ENCODE measurements at places on chromosomes 11 and 22.
A peak's percentile ranks its signal among the peaks of the same experiment; 100 is the strongest.

- DNase-seq, result peak; percentile 97
Measured at GRCh38 chr11:118194835-118195627, 18.6 kb upstream of the SCN2B start.

DNA sequence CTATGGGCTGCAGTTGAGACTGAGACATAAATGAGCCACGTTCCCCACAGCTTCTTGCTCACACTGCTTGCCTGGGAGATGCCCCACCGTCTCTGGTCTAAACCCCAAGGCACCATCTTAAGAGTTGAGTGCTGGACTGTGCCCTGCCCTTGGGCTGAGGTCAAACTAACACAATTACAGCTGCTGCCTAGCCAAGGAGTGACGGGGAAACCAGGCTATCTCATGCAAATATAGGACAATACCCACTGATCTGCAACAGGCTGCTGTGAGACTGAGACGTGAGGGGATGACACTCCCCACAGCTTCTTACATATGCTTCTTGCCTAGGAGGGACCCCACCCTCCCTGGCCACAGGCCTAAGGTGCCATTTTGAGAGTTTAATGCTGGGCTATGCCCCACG lies 7.8 kb upstream of the MS4A8 start:
- DNase-seq, result no peak

DNA sequence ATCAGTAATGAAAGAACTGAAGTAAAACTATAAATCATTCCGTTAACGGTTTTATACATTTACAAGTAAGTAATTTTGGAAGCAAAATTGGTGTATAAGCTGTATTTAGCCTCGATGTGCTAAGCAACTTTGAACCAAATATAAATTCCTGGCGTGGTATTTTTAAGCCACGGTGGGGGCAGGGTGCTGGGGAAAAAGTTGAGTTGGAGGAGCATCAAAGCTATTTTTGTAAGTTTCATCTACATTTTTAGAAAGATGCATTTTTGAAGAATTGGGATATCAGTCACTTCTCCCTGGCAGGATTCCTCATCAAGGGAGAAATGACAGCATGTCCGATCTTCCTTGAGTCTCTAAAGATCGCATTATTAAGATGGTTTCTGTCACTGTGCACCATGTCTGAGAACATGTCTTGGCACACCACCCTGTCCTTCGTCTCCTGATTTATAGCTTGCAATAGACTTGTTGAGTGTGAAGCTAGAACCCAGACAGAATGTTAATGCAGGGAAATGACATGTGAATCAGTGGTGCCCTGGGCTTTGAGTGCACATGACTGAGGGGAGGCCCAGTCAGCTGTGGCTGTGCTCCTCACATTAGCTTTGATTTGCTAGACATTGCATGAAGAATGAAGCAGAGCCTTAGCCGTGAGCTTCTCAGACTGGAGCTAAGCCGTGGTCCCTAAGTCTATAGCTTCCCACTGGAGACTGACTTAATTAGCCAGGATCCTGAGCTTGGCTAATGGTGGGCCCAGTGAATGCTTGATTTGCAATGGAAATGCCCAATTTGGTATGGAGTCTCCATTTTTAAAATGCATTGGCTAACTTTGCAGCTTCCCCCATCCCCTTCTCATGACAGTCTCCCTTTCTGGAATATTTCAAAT lies 127.0 kb downstream of the COMMD9 start:
- no peak for DNase-seq

- peak; percentile 62 for DNase-seq
Measured at GRCh38 chr11:64227405-64227956, 1.4 kb downstream of the NUDT22 start.

GRCh38 chr11:44535191-44535980 lies 30.1 kb upstream of the CD82 start:
- no peak for DNase-seq

DNA sequence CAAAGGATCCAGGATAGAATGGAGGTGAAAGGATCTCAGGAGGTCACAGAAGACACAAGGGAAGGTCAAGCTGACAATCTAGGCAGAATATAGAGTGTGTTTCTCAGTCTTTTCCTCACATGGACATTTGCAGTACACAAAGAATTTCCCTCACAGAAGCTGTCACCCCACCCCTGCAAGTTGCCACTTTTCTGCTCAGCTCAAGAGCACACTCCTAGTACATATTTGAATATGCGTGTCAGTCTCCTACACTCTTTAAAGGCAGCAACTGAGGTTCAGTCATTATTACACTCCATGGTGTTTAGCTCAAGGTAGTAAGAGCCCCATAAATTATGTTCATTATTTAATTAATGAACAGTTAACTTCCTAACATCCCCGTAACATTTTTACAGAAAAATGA lies 59.1 kb downstream of the ETS1 start:
- no peak for DNase-seq

DNA sequence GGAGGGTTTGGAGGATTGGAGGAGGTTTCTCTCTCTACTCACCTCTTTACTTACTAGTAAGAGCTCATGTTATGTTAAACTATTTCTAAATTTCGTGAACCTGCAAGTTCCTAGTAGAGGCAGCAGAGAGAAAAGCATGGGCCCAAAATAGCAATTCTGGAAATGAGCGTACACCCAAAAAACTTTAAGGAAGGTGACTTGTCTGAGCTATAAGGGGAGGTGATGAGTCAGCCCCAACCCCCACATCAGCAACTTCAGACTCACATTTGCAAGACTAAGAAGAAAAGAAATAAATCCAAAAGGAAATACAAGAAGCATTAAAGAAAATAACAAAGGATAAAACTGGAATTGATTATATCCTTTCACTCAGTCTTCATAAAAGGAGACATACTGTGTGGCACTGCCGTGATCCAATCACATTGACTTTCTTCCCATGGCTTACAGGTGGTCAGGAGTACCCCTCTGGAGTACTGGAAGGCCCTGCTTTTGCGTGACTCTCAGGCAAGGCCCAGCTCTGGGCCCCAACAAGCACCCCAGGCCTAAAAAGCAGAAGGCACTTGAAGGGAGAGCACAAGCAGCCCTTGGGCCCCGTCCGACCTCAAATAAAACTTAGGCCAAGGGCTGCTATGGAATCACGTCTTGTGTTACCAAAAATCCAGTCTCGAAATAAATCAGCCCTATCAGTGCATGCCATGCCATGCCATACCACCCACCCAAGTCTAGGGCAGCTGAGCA lies 14.3 kb downstream of the PACSIN2 start:
- peak; percentile 61 for DNase-seq

DNA sequence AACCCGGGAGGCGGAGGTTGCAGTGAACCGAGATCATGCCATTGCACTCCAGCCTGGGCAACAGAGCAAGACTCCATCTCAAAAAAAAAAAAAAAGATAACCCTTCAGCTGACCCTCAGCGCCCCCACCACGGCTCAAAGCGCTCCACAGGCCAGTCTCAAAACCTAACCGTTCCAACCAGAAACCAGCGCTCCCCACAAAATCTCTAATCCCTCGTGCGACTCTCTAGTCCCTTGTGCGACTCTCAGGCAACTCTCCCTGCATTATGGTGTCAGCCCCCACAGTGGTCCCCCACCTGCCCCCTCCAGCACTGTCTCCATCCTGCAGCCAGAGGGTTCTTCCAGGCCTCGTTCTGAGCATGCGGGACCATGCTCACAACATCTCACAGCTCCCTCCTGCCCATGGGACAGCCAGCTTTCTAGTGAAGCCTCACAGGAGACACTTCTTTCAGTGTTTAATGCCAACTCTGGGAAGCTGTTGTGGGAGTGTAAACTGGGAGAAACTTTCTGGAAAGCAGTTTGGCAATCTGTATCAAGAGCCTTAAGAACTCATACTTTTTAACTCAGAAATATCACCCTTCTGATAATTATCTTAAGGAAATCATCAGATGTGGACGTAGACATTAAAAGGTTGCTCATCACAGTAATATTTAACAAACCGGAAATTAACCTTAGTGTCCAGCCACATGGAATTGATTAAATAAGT lies 4.2 kb upstream of the RASGRP2 start:
- DNase-seq, result peak; percentile 55

DNA sequence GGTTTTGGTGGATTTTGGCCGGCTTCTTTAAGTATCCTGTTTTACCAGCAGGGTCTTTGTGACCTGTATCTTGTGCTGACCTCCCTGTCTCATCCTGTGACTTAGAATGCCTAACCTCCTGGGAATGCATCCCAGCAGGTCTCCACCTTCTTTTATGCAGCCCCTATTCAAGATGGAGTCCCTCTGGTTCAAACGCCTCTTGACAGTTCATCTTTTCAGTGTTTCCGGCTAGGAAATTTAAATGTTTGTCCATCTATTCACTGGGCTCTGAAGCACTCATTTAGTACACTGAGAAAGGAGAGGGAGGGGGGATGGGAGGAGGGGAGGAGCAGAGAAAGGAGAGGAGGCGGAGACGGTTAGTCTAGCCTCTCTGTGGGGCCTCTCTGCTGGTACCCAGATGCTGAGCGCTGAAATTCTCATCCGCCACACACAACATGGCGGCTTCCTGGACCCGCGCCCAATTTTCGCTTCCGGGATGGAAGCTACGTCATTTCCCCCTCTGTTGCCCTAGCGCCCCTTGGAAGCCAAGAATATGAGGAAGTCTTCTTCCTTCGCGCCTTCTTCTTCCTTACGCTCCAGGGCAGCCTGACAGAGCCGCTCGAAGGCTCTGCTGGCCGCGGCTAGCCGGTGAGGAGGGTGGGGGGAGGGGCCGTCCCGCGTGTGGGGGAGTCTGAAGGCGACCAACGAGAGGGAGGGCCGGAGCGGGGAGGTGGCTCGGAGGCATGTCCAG lies 69.0 kb upstream of the SYT13 start:
- DNase-seq, result peak; percentile 18

DNA sequence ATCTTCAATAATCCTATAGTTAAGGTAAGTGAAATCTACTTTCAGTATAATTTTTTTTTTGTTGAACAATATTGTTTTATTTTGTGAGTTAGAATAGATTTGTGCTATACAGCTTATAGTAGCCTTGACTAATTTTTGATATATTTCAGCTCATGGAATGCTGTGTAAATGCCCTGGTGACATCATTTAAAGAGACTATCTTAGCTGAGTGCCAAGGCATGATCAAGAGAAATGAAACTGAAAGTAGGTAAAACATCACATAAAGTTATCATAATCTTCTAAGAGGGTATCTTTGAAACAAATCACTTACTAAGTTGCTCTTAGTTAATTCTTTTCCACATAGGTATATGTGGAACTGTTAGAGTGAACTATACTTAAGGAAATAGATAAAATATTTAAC lies 51.4 kb upstream of the ACAT1 start:
- DNase-seq, result no peak

- no peak for DNase-seq
Measured at GRCh38 chr11:105236664-105237063, 97.1 kb upstream of the CARD18 start.

DNA sequence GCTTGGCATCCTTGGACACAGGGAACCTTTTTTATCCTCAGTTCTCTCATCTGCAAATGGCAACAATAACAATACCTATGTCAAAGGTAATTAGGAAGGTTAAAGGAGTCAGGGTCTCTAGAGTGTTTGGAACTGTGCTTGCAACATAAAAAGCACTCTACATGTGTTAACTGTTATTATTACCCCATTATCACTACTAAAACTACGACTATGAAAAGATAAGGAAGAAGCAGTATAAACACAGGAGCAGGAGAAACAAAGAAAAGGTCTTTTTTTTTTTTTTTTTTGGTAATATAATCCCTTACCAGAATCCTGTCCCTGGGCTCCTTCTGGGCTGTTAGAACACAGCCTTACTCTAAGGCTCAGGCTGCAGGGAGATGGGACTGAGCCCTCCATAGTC lies 348.2 kb downstream of the CADM1 start:
- DNase-seq, result no peak

GRCh38 chr22:49619301-49619700 lies 208.4 kb downstream of the BRD1 start:
- no peak for DNase-seq
